ENCODE measurements at places on chromosomes 16 and 17.

GRCh38 chr16:69867784-69868560, 83.2 kb upstream of the CLEC18A start:
- ATAC-seq: peak; percentile 65

DNA sequence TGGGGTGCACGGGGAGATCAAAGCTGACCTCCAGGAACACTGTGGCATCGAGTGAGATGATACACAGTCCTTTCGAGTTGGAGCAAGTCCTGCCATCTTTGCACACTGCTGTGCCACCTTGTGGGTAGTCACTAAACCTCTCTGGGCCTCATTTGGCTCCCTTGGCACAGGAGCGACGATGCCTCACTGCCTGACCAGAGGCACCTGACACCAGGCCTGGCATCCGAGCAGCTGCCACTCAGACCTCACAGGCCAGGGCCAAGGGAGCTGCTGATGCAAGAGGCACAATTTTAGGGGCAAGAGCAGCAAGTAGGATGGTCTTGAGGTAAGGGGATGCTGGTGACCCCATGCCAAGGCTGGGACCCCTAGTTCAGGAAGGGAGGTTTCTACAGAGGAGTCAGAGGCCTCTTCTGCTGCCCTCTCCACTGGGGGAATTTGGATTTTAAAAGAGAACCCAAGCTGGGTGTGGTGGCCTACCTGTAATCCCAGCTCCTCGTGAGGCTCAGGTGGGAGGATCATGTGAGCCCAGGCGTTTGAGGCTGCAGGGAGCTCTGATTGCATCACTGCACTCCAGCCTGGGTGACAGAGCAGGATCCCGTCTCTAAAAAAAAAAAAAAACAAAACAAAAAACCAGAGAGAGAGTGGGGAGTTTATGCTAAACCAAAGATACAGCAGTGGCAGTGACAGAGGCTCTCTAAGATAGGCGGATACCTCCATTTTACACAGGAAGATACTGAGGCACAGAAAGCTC, 6.7 kb upstream of the ADGRG1 start:
- no peak for ATAC-seq

GRCh38 chr17:661509-661908, 53.1 kb downstream of the VPS53 start:
- ATAC-seq: no peak

GRCh38 chr17:4947411-4948165, 742 bp downstream of the PFN1 start:
- ATAC-seq: peak; percentile 2

DNA sequence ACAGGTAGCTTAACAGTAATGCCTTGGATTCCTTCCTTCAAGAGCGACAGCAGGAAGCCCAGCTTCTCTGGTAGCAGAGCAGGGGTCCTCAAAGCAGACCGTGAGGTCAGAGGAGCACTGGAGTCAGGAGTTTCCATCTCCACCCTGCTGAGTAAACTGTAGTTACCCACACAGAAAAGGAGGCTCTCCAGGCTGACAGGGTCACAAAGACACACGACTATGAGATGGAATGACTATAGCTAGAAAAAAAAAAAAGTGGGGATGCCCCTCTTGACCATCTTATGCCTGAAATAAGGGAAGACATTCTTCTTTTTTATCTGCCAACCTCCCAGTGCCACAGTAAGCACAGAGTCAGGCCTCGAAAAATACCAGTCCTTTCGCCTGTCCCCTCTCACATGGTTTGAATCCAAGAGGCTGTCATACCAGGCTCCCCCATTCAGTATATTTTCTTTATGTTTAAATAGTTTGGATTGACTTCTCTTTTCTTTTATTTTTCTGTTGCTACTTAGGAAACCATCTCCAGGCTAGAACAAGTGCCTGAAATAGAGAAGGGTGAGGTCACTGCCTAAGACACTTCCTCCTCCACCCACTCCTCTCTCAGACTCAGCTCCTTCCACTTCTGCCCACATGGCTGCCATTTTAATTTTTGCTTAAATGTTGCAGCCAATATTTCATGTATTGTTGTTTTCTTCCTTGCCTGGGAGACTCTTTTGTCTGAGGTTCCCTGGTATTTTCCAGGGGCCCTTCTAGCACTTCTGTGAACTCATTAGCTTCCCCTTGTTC, 707.4 kb downstream of the MAF start:
- ATAC-seq: peak; percentile 12

DNA sequence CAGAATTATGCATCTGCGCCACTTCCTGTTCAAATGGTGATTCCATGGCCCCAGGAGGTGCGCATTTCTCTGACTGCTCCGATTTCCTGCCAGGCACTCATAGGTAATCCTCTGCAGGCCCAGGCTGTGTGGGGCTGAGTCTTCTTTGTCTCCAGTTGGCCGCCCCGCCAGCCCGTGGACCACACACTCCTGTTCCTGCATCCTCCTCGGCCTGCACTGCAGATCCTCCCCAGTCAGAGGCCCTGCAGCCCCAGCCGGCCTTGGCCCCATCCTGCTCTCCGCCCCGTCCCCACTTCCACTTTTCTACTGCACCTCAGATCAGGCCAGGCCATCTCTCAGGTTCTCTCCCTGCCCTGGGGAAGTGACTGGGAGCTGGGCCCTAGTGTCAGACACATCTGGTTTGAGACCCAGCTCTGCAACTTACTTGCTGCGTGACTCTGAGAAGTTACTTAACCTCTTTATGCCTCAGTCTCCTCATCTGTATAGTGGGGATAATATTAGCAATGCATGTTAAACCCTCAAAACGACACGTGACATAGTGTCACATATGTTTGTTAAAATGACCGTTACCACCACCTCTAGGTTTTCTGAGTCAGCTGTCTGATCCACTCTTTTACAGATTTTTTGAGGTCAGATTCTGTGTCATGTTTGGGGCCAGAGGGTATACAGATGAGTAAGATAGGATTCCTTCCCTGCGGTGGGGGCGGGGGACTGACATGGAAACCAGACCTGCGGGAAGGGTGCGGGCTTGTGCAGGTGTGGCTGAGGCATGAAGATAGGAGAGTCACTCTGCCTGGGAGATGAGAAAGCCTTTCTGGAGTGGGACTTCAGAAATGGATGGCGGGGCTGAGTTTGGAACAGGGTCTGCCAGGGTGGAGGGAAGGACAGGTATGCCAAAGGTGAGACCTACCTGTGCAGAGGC, 12.8 kb downstream of the RAB11FIP4 start:
- ATAC-seq: no peak

DNA sequence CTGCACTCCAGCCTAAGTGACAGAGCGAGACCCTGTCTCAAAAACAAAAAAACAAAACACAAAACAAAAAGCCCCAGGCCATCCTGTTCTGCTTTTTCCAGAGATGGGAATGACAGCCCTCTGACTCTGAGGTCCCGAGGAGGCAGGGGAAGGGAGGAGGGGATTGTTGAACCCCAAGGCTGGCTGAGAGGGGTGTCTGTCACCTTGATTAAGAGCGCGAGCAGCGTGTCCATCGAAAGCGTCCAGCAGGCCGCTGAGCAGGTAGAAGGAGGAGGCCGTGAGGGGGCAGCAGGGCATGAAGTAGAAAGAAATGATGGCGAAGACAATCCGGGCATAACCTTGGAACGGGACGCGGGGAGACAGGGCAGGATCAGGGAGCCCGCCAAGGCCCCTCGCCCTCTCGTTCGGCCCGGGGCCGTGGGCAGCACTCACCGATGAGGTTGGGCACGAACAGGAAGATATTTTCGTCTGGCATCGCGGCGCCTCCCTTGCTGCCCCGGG, 593 bp downstream of the CDIPT start:
- peak; percentile 7 for ATAC-seq

- ATAC-seq: no peak
Measured at GRCh38 chr16:84427553-84427952, 59.2 kb downstream of the ATP2C2 start.

- ATAC-seq: no peak
Measured at GRCh38 chr16:68070249-68070730, 14.9 kb upstream of the NFATC3 start.
